Smooth muscle cell of bladder (primary cell): ENCODE measurements at places on chromosomes 16 and 17. TPM values are rescaled to one million over a fixed set of nuclear protein-coding genes. Genes with fewer than 3 reads are reported as not detected.

The CNP gene
- 50.9 and 64.7 TPM in 2 replicates for total RNA-seq

The GDPD3 gene
- 0.71 and 1.6 TPM in 2 replicates for total RNA-seq

The LRRC37A gene
- total RNA-seq = 0.46 and 0.85 TPM in 2 replicates

The KCNJ12 gene
- total RNA-seq = 2.3 and 6.4 TPM in 2 replicates

The PIMREG gene
- total RNA-seq = 2.7 and 4.3 TPM in 2 replicates

The ZSWIM7 gene
- total RNA-seq = 11.5 and 15.5 TPM in 2 replicates

The CMTM4 gene
- 12.9 and 15.9 TPM in 2 replicates for total RNA-seq

The NGFR gene
- total RNA-seq = 0.14 and 0.18 TPM in 2 replicates

The NSF gene
- total RNA-seq = 63.9 and 64.7 TPM in 2 replicates

The NAGPA gene
- total RNA-seq = 14.1 and 22.0 TPM in 2 replicates

The MYH8 gene
- under 0.01 TPM in 1 of 2 replicates, not detected in the other for total RNA-seq

The CDH3 gene
- 0.09 and 0.14 TPM in 2 replicates for total RNA-seq

The EFNB3 gene
- 0.09 and 0.28 TPM in 2 replicates for total RNA-seq

The MYH13 gene
- under 0.01 and 0.09 TPM in 2 replicates for total RNA-seq

The TSPAN10 gene
- total RNA-seq = 0.57 and 2.1 TPM in 2 replicates

The CAPN15 gene
- total RNA-seq = 10.5 and 16.8 TPM in 2 replicates

The TEX19 gene
- under 0.01 TPM in 1 of 2 replicates, not detected in the other for total RNA-seq
